ENCODE measurements at places on chromosomes 3 and 15.

- peaks cover 8% of the 10 kb centered on the region for H3K4me1 ChIP-seq
- DNase-seq: no peak
- H3K27ac ChIP-seq: no peak overlapping the region
- H3K36me3 ChIP-seq: no peaks in the 10 kb centered on the region
Observed at GRCh38 chr15:91884606-91885005, 31.1 kb downstream of the SLCO3A1 start.

- no peak for DNase-seq
- no peak overlapping the region for H3K27ac ChIP-seq
- H3K36me3 ChIP-seq: no peaks in the 10 kb centered on the region
- no peaks in the 10 kb centered on the region for H3K4me1 ChIP-seq
Observed at GRCh38 chr3:116276675-116277074, 168.6 kb downstream of the LSAMP start.

DNA sequence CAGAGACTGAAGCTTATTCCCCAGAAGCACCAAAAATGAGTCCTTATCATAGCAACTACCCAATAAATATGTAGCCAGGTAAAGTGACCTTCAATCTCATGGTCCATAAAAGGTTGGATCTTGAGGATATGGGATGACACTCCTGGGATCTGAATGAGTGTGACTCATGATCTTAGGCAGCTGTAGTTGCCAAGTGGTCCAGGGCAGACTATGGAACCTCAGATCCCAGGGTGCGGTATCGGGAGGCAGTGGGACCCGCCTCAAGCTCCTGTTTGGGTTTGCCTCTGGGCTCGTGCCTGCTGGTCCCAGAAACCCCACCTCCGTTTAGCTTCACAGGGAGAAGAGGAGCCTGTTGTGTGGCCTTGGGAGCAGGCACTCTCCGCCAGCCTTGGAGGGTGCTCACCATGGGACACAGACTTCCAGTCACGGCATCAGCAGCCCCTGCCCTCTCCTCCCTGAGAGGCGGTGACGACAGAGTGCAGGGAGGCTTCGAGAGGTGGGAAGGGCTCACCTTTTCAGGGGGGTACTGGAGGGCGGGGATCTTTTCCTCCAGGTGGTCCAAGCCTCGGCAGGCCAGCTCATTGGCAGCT, 8.1 kb downstream of the PLIN1 start:
- no peak overlapping the region for H3K4me3 ChIP-seq
- no peak for DNase-seq
- no peak overlapping the region for H3K27ac ChIP-seq
- H3K36me3 ChIP-seq: no peaks in the 10 kb centered on the region
- H3K4me1 ChIP-seq: peaks cover 3% of the 10 kb centered on the region
- H3K27me3 ChIP-seq: peaks cover 12% of the 10 kb centered on the region

DNA sequence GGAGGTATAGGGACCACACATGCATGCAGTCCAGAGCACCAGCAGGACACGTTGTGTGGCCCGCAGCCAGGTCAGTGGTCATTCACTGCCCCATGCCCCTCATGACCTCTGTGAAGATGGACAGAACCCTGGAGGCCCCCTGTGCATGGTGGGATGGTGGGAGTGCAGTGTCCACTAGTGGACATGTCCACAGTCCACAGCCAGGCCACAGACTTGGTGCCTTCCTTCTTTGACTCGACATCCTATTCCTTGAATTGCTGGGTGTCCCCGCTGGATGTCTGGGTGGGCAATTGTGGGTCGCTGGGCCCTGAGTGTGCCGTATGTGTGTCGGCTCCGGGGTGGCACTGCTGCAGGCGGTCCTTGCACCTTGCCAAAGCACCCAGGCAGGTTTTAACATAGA, 35.7 kb downstream of the KLF15 start:
- DNase-seq: no peak
- no peaks in the 10 kb centered on the region for H3K36me3 ChIP-seq
- H3K4me1 ChIP-seq: no peaks in the 10 kb centered on the region

GRCh38 chr3:12430086-12430485, 54.2 kb upstream of the TSEN2 start:
- no peaks in the 10 kb centered on the region for H3K36me3 ChIP-seq
- no peak for DNase-seq
- no peak overlapping the region for H3K27ac ChIP-seq
- peaks cover 2% of the 10 kb centered on the region for H3K4me1 ChIP-seq
- no peaks in the 10 kb centered on the region for H3K27me3 ChIP-seq
- no peak overlapping the region for H3K4me3 ChIP-seq

DNA sequence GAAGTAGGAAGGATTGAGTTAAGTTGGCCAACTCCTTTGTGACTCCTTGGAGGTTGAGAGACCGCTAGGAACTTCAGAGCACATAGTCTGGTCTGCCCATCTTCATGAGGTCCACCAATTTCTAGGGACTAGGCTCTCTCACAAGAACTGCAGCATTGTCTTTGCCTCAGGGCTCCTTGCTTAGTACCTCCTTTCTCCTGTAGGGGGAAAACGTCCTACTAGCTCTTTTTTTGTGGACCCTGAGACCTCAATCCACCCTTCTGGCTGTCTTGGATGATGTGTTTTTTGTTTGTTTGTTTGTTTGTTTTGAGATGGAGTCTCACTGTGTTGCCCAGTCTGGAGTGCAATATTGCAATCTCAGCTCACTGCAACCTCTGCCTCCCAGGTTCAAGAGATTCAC, 21.6 kb downstream of the REC114 start:
- H3K36me3 ChIP-seq: no peaks in the 10 kb centered on the region
- H3K27ac ChIP-seq: no peak overlapping the region
- peaks cover 7% of the 10 kb centered on the region for H3K27me3 ChIP-seq
- no peak for DNase-seq
- no peak overlapping the region for H3K4me3 ChIP-seq

GRCh38 chr15:74442063-74442462, 8.3 kb upstream of the SEMA7A start:
- no peaks in the 10 kb centered on the region for H3K27me3 ChIP-seq
- H3K36me3 ChIP-seq: peaks cover 5% of the 10 kb centered on the region
- H3K27ac ChIP-seq: no peak overlapping the region

- peaks cover 15% of the 10 kb centered on the region for H3K4me1 ChIP-seq
- no peaks in the 10 kb centered on the region for H3K27me3 ChIP-seq
- H3K36me3 ChIP-seq: peaks cover 43% of the 10 kb centered on the region
- no peak overlapping the region for H3K4me3 ChIP-seq
- no peak overlapping the region for H3K27ac ChIP-seq
Observed at GRCh38 chr3:37319784-37320183, 145.4 kb upstream of the LRRFIP2 start.

- H3K27ac ChIP-seq: no peak overlapping the region
- H3K4me1 ChIP-seq: no peaks in the 10 kb centered on the region
- H3K4me3 ChIP-seq: no peak overlapping the region
- no peaks in the 10 kb centered on the region for H3K27me3 ChIP-seq
Observed at GRCh38 chr3:65751123-65751700, 287.5 kb downstream of the MAGI1 start.

- peaks cover 41% of the 10 kb centered on the region for H3K4me1 ChIP-seq
- H3K36me3 ChIP-seq: peaks cover 23% of the 10 kb centered on the region
- H3K4me3 ChIP-seq: peak overlapping the region; percentile 92
- H3K27me3 ChIP-seq: no peaks in the 10 kb centered on the region
- peak; percentile 47 for DNase-seq
Observed at GRCh38 chr3:140942221-140943104, 827 bp downstream of the SLC25A36 start.

DNA sequence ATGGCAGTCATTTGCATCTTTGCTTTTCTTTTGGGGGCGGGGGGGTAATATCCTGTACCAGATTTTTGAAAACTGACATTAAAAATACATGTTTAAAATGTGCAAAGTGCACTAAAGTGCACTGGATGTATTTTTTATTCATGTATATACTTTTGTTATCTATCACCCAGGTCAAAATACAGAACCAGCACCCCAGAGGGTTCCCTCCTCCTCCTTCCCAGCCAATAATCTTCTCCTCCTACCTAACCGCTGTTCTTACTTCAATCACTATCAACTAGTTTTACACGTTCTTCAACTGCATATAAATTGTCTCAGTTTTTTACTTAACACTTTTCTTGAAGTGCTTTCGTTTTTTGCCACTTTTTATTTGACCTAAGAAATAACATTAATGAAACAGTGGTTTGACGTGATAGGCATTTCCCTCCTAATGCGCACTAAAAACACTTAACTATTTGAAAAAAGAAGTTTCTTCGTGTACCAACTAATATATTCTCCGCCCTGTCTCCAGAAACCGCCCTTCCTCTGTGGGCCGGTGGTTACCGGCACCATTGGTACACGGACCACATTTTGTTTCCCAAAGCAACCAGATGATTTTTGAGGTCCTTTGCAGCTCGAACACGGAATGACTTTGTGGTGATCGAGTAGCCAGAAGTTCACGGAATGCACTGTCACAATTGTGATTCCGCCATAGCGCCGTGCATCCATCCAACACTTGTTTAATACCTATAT, 836 bp upstream of the AKAP13 start:
- peak overlapping the region; percentile 88 for H3K4me3 ChIP-seq
- DNase-seq: peak; percentile 69
- no peaks in the 10 kb centered on the region for H3K27me3 ChIP-seq
- H3K4me1 ChIP-seq: peaks cover 46% of the 10 kb centered on the region
- H3K27ac ChIP-seq: peak overlapping the region; percentile 96

DNA sequence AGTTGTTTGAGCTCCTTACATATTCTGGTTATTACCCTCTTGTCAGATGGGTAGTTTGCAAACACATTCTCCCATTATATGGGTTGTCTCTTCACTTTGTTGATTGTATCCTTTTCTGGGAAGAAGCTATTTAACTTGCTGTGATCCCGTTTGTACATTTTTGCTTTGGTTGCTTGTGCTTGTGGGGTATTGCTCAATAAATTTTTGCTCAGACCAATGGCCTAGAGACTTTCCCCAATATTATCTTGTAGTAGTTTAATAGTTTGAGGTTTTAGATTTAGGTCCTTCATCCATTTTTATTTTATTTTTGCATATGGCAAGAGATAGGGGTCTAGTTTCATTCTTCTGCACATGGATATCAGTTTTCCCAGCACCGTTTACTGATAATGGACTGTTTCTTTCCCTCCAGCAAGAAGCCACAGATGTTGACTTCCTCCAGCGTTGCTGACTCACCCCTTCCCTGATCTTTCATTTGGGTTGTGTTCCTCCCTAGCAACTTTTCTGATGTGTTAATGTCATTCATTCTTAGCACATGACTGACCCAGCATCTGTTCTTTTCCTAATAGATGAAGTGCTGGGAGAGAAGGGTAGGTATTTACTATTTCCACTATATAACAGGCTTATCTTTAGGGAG, 166.7 kb upstream of the SGO1 start:
- no peak for DNase-seq
- H3K27ac ChIP-seq: no peak overlapping the region
- H3K4me1 ChIP-seq: no peaks in the 10 kb centered on the region
- no peak overlapping the region for H3K4me3 ChIP-seq
- no peaks in the 10 kb centered on the region for H3K27me3 ChIP-seq

GRCh38 chr3:157626817-157627216, 123.6 kb upstream of the VEPH1 start:
- H3K27me3 ChIP-seq: peaks cover 26% of the 10 kb centered on the region
- no peaks in the 10 kb centered on the region for H3K36me3 ChIP-seq
- H3K4me1 ChIP-seq: no peaks in the 10 kb centered on the region
- H3K27ac ChIP-seq: no peak overlapping the region

DNA sequence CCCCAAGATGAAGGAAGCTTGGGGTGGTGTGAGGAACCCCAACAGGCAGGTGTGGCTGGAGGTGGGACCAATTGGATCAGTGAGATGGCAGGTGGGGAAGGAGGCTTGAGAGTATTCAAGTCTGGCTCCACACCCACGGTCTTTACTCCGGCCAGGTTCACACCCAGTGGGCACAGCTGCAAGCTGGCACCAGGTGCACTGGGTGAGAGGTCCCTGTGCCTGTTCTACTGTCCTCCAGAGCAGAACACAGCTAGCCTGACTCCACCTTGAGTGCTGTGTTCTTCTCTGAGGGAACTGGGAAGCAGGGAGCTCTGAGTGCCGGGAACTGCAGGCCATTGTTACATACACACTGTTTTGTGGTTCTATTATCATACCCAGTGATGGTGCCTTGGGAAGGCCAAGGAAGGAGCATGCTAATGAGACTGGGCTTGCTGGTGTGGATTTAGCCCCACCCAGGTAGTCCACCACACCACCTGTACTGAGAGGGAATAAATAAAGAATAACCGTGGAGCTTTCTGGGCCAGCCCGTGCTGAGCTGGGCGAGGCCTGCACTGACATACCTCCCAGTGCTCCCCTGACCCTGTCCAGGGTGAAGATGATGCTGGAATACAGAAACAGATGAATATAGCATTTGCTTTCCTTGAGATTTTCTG, 93.4 kb downstream of the ABHD5 start:
- no peaks in the 10 kb centered on the region for H3K27me3 ChIP-seq
- no peak for DNase-seq
- no peak overlapping the region for H3K27ac ChIP-seq
- no peak overlapping the region for H3K4me3 ChIP-seq

GRCh38 chr15:72998681-72999466, 53.4 kb upstream of the NEO1 start:
- H3K4me3 ChIP-seq: no peak overlapping the region
- DNase-seq: no peak
- H3K27me3 ChIP-seq: peaks cover 24% of the 10 kb centered on the region
- H3K36me3 ChIP-seq: no peaks in the 10 kb centered on the region
- H3K27ac ChIP-seq: no peak overlapping the region
- H3K4me1 ChIP-seq: no peaks in the 10 kb centered on the region

DNA sequence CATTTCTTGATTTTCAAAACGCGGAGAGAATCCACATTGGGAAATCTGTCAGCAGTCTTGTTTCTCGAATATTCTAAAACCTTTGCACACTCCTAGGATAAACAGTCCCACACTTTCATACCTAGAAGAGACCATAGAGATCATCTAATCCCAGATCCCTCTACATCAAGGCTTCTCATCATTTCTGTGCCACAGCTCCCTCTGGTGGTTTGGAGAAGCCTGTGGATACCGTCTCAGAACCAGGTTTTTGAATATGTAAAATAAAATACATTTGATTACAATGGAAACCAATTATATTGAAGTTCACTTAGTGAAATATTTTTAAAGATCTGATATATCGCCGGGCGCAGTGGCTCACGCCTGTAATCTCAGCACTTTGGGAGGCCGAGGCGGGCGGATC, 211.9 kb upstream of the GOLGA6L4 start:
- no peaks in the 10 kb centered on the region for H3K4me1 ChIP-seq
- peaks cover 21% of the 10 kb centered on the region for H3K27me3 ChIP-seq
- H3K36me3 ChIP-seq: no peaks in the 10 kb centered on the region
- H3K27ac ChIP-seq: no peak overlapping the region

GRCh38 chr15:62150445-62150844, 14.6 kb downstream of the C2CD4B start:
- H3K27ac ChIP-seq: peak overlapping the region; percentile 73
- DNase-seq: no peak
- H3K36me3 ChIP-seq: peaks cover 3% of the 10 kb centered on the region
- H3K4me3 ChIP-seq: no peak overlapping the region

DNA sequence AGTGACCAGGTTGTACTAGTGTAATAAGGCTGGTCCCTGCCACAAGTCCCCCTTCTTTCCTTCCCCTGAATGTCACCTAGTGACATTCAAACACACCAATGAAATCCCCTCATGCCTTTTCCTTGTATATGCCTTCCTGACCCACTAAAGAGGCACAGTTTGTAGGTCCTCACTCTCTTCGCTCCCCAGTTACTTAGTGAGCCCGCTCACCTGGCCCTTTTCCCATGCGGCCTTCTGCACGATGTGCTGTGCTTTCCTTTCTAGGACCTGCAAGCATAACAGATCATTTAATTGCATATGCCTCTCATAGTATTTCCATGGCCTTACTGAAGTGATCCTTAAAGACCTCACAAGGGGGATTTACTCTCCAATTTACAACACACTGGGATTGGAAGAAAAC, 146.3 kb downstream of the THRB start:
- H3K27ac ChIP-seq: no peak overlapping the region
- no peaks in the 10 kb centered on the region for H3K36me3 ChIP-seq
- DNase-seq: no peak
- H3K4me3 ChIP-seq: no peak overlapping the region
